CD14-positive monocyte (primary cell): ENCODE measurements at places on chromosomes 6 and 20. TPM values are rescaled to one million over a fixed set of nuclear protein-coding genes. Genes with fewer than 3 reads are reported as not detected.

GRCh38 chr6:116018976-116019375, 41.7 kb downstream of the FRK start:
- H3K4me3 ChIP-seq: no peak overlapping the region
- no peak overlapping the region for H3K27ac ChIP-seq
- H3K27me3 ChIP-seq: no peaks in the 10 kb centered on the region

DNA sequence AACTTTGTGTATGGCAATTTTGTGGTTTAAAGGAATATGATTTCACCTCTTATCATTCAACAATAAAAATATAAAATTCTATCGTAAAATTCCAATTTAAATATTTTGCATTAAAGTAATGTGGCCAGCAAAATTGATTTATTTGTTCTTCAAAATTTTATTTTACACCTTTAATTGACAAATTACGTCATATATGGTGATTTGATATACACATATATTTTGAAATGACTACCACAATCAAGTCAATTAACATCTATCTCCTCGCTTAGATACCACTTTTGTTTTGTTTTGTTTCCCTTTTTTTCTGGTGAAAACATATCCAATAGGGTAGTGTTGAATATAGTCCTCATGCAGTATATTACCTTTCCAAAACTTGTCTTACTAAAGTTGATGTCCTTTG, 467.6 kb upstream of the HS3ST5 start:
- no peaks in the 10 kb centered on the region for H3K36me3 ChIP-seq
- no peak overlapping the region for H3K27ac ChIP-seq
- H3K4me3 ChIP-seq: no peak overlapping the region

Gene AFG1L
- 0.43 and 0.95 TPM in 2 replicates for polyA plus RNA-seq

Gene ENPP1
- not detected in 2 replicates for polyA plus RNA-seq

GRCh38 chr6:75204217-75204958, 1.5 kb downstream of the COL12A1 start:
- no peak overlapping the region for H3K27ac ChIP-seq
- peaks cover 97% of the 10 kb centered on the region for H3K27me3 ChIP-seq
- no peaks in the 10 kb centered on the region for H3K36me3 ChIP-seq
- DNase-seq: no peak
- H3K4me1 ChIP-seq: peaks cover 44% of the 10 kb centered on the region

- no peak for DNase-seq
- no peaks in the 10 kb centered on the region for H3K4me1 ChIP-seq
- H3K27me3 ChIP-seq: no peaks in the 10 kb centered on the region
- no peak overlapping the region for H3K4me3 ChIP-seq
These were observed 95.7 kb downstream of the SMLR1 start for GRCh38 chr6:130922922-130923321.

DNA sequence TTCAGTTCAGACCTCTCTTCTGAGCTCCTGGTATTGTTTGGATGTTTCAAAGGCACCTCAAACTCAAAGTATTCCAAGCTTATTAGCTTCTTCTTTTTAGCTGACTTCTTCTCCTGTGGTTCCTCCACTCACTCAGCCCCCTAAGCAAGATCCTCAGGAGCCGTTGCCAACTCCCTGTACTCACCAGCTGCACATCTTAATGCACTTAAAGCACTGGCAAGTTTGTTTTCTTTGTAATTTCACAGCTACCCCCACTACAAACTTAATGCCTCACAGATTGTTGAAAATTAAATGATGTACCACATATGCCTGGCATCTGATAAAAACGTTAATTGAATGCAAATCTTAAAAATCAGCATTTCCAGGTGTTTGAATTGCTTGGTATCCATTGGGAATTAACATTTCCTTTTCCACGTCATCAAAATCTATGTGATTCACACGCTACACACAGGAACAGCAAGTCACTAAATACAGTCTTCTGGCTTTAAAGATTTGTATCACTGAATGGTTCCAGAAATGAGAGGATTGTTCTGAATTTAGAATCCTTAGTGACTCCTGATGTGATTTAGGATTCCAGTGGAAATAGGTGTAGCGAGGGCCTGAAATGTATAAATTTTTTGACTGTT, 24.5 kb downstream of the CALHM6 start:
- H3K27ac ChIP-seq: no peak overlapping the region
- no peaks in the 10 kb centered on the region for H3K27me3 ChIP-seq
- DNase-seq: no peak
- H3K36me3 ChIP-seq: no peaks in the 10 kb centered on the region

Gene DNAH8
- not detected in 2 replicates for polyA plus RNA-seq

Gene PAK1IP1
- 13.3 TPM for polyA plus RNA-seq

Gene DOK5
- not detected for polyA plus RNA-seq

DNA sequence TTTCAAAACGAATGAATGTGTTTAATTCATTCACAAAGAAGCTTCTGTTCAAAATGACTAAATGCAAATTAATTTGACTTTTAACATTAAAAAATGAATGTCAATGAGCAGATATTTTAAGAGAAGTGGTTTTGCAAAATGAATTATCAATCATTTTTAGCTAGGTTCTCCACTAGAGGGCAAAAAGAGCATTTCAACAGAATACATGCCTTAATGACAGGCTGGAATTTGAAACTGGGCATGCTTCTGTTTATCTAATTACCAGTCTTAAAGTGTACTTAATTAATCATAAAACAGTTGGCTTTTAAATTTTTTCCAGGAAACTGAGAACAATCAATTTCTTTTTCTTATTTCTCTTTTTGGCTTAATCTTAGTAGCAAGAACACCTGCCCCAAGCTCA, 63.8 kb upstream of the TINAG start:
- no peak overlapping the region for H3K4me3 ChIP-seq
- no peaks in the 10 kb centered on the region for H3K4me1 ChIP-seq
- H3K27me3 ChIP-seq: no peaks in the 10 kb centered on the region
- no peak for DNase-seq
- H3K36me3 ChIP-seq: no peaks in the 10 kb centered on the region

- no peak overlapping the region for H3K4me3 ChIP-seq
- no peaks in the 10 kb centered on the region for H3K4me1 ChIP-seq
- H3K27ac ChIP-seq: no peak overlapping the region
These were observed 109.7 kb downstream of the BANF2 start for GRCh38 chr20:17809362-17810061.

Gene ENPP3
- not detected for polyA plus RNA-seq
